ENCODE measurements at places on chromosomes 16 and 17.

DNA sequence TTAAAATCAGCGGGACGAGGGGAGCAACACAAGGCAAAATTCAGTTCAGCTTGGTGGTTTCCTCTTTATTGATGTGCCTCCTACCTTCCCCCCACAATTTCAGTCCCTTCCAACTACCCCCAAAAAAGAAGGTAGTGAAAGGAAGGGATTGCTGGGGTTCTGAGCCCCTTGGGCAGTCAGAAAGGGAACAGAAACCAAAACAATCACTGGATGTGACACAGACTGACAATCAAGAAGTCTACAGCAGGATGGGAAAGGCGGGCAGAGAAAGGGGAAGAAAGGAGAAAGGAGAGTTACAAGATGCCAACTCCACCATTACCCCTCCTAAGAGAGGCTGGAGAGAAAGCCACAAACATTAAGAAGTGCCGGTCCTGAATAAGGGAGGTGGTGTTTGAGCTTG, 1.1 kb upstream of the PHF23 start:
- no peak for DNase-seq

GRCh38 chr17:83058266-83058798, 21.1 kb upstream of the METRNL start:
- no peak for DNase-seq

DNA sequence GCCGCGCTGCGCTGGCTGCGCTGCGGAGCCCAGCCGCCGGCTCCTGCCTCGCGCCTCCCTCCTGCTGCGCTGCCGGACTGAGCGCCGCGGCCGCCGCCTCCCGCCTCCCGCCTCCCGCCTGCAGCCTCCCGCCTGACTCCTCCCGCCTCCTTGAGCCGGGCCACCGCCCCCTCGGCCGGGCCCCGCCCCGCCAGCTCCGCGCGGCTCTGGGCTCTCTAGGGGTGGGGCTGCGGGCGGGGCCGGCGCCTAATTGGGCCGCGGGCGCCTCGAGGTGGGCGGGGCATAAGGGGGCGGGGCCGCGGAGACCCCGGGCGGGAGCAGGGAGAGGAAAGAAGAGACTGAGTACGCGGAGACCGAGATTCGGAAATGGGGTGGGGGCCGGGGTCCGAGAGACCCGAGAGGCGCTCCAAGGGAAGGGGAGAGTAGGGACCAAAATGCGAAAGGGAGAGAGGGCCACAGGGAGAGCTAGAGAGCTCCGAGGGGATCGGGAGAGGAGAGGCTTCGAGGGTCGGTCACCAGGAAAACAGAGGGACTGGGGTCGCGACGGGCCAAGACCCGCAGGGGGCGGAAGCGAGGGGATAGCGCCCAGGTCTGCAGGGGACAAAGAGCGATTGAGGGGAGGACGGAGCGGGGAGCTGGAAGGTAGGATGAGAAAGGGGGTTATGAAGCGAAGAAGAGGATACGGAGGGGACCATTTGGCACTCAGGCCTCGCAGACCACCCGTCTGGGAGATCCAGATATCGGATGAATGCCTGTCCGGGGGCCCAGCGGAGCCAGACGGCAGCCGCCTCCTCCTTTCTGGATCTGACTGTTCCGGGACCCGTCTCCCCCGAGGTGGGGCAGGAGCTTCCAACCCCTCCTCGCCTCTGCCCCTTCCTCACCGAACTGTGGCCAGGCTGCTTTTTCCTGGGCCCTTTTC, at the start of gene C1QL1:
Gene C1QL1 (minus strand): TSS at position 79 of the 919 bp plus-strand sequence. CDS start 255 bp downstream, outside the sequence.
- DNase-seq = peak; percentile 94

- peak; percentile 77 for DNase-seq
These were observed 82.5 kb upstream of the TNRC6C start for GRCh38 chr17:77875881-77876509.

GRCh38 chr17:48051706-48052486, 3.7 kb downstream of the NFE2L1 start:
- DNase-seq = peak; percentile 79

DNA sequence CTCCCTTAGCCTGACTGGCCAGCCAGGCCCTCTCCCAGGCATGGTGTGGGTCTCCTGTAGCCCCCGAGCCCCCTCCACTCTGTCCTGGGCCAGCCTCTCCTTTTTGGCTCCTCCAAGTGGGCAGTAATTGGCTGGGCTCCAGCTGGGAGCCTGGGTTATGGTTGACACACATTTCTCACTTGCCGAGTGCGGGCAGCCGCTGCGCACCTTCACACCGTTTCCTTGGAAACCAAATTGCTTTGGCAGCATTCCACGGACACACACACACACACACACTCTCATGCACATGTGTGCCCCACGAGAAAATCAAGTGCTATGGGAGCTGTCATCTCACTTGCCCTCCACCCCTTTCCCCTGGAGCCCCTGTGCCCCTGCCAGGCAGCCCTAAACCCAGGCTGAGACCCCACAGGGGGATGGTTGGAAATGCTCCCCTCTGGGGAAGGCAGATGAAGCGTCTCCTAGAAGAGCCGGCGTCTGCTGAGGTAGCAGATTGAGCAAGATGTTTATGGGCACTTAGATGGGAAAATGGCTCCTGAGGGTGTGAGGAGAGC, 402.7 kb upstream of the TNRC6C start:
- DNase-seq = no peak
